ENCODE measurements at places on chromosomes 5 and 9. TPM values are rescaled to one million over a fixed set of nuclear protein-coding genes. Genes with fewer than 3 reads are reported as not detected.

DNA sequence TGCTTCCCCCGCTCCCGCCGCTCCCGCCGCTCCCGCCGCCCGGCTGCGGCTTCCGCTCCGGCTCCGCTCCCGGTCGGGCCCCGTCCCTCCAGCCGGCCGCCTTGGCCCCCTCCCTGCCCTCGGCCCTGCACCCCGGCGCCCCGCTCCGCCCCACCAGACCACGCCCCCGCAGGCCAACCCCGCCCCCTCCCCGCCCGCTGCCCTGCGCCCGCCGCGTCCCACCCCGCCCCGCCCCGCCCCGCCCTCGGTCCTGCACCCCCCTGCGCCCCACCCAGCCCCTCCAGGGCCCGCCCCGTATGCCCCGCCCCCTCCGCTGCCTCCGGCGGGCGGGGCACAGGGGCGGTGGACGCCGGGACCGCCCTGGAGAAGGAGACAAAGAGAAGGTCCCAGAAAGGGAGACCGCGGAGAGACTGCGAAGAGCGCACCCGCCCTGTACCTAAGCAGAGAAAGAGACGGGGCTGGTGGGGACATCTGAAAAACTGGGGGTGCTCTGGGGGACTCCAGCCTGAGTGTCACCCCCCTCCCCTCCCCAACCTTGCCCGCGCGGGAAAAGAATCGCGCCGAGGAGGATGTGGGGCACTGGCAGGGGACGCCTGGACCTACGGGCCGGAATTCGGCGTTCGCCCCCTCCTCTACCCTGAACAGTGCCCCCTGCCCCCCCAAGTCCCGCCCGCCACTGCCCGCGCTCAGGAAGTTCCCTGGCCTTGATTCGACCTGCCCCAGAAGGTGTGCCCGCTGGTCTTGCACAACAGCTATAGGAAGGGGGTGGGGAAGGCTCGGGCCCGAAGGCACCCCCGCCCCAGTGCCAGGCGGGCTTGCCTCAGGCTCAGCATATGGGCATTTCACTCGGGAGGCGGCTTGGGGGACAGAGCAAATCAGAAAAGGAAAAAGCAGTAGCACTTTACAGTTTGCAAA lies 42.8 kb upstream of the STXBP1 start:
- no peaks in the 10 kb centered on the region for H3K27me3 ChIP-seq
- peaks cover 74% of the 10 kb centered on the region for H3K4me1 ChIP-seq
- peak overlapping the region; percentile 76 for H3K4me3 ChIP-seq
- peak overlapping the region; percentile 97 for H3K27ac ChIP-seq
- no peak for DNase-seq

DNA sequence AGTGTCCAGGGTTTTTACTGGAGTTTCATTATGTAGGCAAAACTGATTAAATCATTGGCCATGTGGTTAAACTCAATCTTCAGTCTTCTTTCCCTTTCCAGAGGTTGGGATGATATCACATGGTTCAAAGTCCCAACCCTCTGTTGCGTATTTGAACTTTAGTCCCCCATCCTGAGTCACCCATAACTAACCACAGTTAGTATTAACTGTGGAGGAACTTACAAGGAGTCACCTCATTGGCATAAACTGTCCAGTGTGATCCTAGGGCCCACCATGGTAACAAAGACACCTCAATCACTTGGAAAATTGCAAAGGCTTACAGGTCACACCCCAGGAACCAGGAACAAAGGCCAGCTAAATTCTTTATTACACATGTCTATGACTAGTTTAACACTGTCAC lies 188.5 kb downstream of the COX7C start:
- DNase-seq = no peak
- H3K36me3 ChIP-seq = no peaks in the 10 kb centered on the region
- H3K4me1 ChIP-seq = no peaks in the 10 kb centered on the region

The BTNL8 gene
- total RNA-seq = not detected

- peak overlapping the region; percentile 98 for H3K27ac ChIP-seq
- H3K36me3 ChIP-seq = no peaks in the 10 kb centered on the region
- H3K4me3 ChIP-seq = peak overlapping the region; percentile 79
- peak; percentile 98 for DNase-seq
- H3K27me3 ChIP-seq = no peaks in the 10 kb centered on the region
Observed at GRCh38 chr9:129174102-129174723, 3.8 kb downstream of the IER5L start.

DNA sequence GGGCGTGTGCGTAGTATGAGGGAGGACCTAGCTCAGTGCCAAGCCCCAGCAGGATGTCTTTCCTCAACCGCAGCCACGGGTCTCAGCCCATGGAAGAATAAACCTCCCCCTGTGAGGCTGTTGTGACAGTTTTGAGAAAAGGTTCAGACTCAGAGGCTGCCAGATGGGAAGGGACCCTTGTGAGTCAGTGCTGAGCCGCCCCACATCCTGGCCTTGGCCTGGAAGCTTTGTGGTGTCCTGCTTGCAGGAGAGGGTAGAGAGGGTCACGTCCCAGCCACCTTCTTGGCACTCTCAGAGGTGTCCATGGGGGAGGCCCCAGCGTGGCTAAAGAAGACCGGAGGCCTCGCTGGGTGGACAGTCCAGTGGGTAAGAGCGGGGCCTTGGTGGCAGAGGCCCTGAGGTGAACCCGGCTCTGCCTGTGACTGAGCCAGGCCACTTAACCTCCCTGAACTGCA lies 2.8 kb downstream of the GRHPR start:
- no peak for DNase-seq
- H3K27me3 ChIP-seq = no peaks in the 10 kb centered on the region
- H3K4me1 ChIP-seq = peaks cover 34% of the 10 kb centered on the region
- no peak overlapping the region for H3K27ac ChIP-seq

DNA sequence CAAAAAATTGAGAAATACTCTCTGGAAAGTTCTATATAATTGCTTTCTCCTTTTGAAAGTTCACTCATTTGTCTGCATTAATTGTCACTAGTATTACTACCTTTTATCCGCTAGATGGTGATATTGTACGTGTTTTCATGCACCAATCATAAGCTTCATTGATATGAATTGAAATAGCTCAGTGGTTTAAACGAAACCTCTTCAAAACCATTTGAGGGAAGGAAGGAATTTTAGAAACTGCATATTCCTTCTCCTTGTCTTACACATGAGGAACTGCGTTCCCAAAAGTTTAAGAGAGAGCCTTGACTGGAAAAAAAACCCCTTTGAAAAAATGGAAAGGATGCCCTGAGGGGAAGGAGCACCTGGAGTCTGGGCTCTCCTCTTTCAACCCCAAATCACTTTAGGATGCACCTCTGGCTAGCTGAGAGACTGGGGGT lies 98.6 kb downstream of the YTHDC2 start:
- no peak overlapping the region for H3K27ac ChIP-seq
- no peak overlapping the region for H3K4me3 ChIP-seq
- H3K36me3 ChIP-seq = no peaks in the 10 kb centered on the region
- no peaks in the 10 kb centered on the region for H3K4me1 ChIP-seq
- DNase-seq = no peak

DNA sequence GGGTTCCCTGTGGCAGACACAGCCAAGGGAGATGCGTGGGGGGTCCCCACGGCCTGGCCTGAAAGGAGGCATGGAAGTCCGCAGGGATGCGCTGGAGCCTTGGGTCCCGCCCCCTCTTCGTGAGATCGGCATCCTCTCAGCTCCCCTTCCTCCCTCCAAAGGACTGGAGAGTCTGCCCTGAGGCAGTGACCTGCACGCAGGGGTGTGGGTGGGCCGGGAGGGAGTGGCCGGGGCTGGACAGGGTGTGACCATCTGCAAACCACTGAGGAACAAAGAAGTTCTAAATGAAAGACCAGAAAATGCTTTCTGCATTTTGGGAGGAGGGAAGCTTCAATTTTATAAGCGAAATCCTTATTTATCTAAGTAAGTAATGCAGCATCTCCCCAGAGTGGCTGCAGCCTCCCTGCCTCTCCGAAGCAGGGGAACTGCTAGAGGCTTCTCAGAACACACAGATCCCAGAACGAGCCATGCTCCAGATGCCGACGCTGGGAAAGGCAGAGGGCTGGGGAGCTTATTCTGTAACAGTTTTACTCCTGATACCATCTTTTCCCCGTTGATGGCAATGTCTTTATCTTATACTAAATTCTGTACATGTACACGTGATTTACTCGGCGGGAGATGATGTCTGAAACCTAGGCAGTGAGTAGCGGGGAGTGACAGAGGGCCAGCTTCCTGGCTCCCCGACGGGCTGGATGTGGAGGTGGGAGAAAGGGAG lies 221.7 kb downstream of the FANCC start:
- H3K27ac ChIP-seq = no peak overlapping the region
- no peaks in the 10 kb centered on the region for H3K27me3 ChIP-seq
- H3K36me3 ChIP-seq = no peaks in the 10 kb centered on the region
- peaks cover 57% of the 10 kb centered on the region for H3K4me1 ChIP-seq

DNA sequence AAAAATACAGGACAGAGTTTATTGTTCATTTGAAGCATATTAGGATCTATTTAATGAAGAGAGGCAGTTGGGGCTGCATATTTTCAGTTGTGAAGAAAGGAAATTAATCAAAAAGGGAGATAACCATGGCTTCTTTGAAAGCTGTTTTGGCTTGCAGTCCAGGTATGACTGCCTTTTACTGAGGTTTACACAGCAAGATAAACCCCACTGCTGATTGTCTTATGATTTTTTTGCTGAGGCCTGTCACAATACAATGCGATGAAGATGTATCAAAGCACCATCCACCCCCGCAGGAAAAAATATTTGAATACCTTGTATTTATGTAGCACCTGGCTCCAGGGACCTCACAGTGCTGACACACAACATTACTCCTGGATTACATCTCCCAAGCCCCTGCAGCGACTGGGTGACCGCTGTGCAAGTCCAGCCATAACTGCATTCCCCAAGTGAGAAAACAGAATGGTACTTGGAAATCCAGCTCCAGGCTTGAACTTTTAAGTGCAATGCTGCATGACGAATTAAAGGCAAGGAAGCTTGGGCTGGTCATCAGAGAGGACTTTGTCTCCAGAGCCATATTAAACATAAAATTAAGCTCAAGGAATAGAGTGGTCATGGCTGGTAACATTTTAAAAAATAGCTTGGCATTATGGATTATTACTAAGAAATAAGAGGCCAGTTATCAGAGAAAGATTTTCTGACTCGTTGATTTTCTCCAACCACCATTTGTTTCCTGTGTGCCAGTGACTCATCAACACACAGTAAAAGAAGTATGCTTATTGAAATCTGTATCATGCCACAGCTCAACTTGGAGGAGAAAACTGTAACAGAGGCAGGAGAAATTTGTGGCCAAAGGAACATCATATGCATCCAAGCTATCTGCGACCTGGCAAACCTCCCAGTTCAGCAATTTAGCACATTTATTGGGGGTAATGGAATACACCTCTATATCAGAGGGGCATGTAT lies 374.2 kb downstream of the MAN2A1 start:
- H3K27ac ChIP-seq = no peak overlapping the region
- H3K36me3 ChIP-seq = no peaks in the 10 kb centered on the region
- H3K4me3 ChIP-seq = no peak overlapping the region
- no peak for DNase-seq

DNA sequence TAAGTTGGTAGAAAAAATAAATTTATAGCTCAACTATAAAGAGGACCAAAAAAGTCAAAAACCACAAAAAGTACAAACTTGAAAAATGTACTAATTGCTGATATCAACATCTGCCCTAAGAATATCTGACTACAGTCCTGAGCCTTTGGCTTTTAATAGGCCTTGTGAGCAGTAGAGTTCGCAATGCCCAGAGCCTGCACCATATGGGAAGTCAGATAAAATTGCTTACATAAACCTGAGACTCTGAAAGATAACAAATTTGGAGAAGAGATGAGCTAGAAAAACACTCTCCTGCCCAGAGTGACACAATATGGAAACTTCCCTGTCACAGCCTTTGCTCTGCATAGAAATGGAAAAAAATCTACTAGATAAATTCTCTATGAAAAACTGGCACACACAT lies 368.0 kb upstream of the GRIN3A start:
- no peak for DNase-seq
- no peak overlapping the region for H3K27ac ChIP-seq
- H3K36me3 ChIP-seq = no peaks in the 10 kb centered on the region
- no peaks in the 10 kb centered on the region for H3K27me3 ChIP-seq
- H3K4me1 ChIP-seq = no peaks in the 10 kb centered on the region

GRCh38 chr9:95477441-95477840 lies 39.3 kb downstream of the PTCH1 start:
- no peak overlapping the region for H3K4me3 ChIP-seq
- no peak for DNase-seq

The SLC36A2 gene
- not detected for total RNA-seq

GRCh38 chr9:27022920-27023319 lies 17.4 kb upstream of the LRRC19 start:
- no peak overlapping the region for H3K27ac ChIP-seq
- no peaks in the 10 kb centered on the region for H3K27me3 ChIP-seq
- H3K4me3 ChIP-seq = no peak overlapping the region
- peaks cover 37% of the 10 kb centered on the region for H3K36me3 ChIP-seq

DNA sequence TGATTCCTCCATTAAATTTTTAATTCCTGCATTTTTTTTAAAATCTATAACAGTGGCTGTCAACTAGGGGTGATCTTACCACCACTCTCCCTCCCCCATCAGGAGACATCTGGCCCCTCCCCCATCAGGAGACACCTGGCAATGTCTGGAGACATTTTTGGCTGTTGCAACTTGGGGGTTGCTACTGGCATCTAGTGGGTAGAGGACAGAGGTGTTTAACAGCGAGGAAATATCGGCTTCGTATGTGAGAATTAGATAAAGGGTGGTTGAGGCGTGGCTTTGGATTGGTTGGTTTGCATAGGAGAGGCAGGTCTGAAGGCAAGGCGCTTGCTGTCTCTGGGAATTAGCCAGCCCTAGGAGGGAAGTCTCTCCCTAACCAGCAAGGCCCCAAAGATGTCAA lies 10.5 kb downstream of the CDHR2 start:
- DNase-seq = no peak
- no peak overlapping the region for H3K27ac ChIP-seq
- no peaks in the 10 kb centered on the region for H3K4me1 ChIP-seq
- H3K36me3 ChIP-seq = no peaks in the 10 kb centered on the region

The SLC6A19 gene
- total RNA-seq = not detected

DNA sequence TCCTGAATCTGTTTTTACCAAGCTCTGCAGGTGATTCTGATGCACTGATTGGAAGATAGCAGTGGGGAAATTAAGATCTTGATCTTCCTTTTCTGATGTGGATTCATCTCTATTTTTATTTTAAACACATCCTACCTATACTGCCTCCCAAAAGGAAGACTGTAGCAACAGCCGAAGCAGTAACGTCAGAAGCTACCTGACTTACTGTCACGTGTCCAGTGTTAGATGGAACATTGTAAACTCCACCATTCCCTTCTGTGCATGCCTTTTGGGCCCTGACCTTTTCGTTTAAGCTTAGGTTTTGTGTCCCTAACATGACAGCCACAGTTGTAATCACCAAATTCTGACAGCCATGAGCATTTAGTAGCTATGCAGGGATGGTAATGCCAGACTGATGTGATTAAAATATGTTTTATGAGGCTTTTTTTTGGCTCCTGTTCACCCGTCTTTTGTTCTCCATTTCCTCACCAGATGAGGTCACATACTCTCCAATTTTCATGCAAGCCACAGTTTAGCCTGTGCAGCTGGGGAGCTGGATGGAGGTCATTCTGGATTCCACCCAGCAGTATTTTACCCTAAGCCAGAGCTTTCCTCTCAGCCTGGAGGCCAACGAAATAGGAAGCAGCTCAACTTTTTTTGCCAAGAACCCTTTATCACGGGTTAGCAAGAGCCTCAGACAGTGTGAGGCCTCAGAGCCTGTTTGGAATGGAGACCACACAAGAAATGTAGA lies 15.6 kb upstream of the FOXD1 start:
- no peaks in the 10 kb centered on the region for H3K36me3 ChIP-seq
- no peak overlapping the region for H3K4me3 ChIP-seq
- no peak overlapping the region for H3K27ac ChIP-seq
- H3K27me3 ChIP-seq = no peaks in the 10 kb centered on the region
- no peak for DNase-seq
- no peaks in the 10 kb centered on the region for H3K4me1 ChIP-seq

Data from suprapubic skin (tissue), 4 donors.